ENCODE measurements at places on chromosomes 16 and 17. TPM values are rescaled to one million over a fixed set of nuclear protein-coding genes. Genes with fewer than 3 reads are reported as not detected.

- no peak for DNase-seq
Observed at GRCh38 chr16:53566552-53567245, 63.7 kb upstream of the AKTIP start.

DNA sequence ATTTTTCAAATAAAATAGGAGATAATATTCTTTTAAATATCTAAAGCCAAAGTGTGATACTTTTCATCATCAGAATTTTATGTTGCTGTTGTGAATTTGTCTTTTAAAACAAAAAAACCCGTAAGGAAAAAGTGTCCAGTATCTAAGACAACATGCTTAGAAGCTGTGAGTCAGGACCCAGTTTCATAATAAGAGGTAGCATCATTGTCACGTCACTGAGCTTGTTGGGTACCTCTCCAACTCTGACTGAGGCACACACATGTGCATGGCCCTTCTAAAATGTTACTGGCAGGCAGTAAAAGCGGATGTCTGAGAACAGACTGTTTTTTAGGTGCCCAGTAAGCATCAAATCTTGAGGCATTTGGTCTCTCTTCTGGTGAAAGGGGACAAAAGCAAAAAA lies 2.5 kb downstream of the CIAPIN1 start:
- DNase-seq = no peak

The SALL1 gene
- polyA plus RNA-seq = not detected

The PER1 gene
- 59.2 TPM for polyA plus RNA-seq

GRCh38 chr17:27956601-27957445 lies 63.7 kb upstream of the LYRM9 start:
- no peak for DNase-seq

The ZFP3 gene
- polyA plus RNA-seq = 11.8 TPM
